ENCODE measurements at places on chromosomes 12 and 14.

GRCh38 chr14:99871771-99872170, 78.6 kb downstream of the EML1 start:
- DNase-seq: no peak

DNA sequence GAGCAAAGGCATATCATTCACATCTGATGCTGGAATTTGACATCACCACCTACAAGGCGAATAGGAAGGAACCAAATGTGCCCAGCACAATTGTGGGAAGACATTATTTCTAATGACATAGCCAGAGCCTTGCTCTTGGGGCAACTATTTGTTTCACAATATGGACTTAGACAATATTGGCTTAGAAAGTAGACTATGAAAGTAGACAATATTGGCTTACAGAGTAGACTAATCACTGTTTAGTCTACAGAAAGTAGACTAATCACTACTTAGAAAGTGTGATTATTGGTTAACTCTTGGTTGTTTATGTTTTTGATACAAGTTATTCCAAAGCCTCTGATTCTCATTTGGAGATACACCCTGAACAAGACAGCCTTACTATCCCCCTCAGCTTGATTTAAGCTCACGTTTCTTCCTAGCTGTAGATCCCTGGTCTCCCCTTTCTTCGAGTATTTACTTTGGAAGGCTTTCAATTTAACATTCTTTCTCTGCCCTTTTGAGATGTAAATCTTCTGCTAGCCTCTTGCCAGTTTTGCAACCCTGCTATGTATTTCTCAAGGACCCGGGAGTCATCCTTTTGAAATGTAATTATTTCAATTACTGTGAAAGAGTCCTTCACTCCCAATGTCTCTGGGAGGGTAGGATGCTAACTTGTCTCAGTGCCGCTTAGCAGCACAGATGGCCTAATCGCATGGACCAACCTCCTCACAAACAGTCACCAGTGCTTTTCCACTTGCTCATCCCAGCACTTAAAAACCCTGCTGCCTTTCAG, 843.2 kb downstream of the GALC start:
- no peak for DNase-seq

DNA sequence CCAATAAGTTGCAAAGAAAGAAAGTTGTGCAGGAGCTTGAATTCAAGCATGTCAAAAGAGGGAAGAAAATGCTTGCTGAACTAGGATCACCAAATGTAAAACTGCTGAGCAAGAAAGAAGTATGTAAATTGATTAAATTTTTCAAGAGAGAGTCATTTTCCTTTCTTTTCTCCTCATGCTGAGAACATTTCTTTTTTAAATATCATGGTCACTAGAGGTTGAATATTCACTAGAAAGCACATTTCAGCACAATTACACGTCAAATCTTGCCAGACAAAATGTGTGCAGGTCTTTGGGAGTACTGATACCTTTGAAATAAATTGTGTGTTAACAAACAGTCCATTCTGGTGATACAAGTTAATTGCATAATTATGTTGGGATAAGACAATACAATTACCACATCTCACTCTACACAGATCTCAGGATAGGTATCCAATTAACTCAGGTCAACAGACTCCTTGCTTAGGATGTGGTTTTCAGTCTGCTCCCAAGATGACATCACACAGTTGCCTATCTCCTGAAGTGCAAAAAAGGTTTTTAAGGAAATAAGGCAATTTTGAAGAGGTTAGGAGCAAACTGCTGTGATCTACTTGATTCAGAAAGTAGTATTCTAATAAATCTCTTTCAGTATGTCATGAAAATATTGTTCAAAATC, 862.2 kb downstream of the RPS29 start:
- DNase-seq: no peak

- no peak for DNase-seq
These were observed 1.6 kb upstream of the EML1 start for GRCh38 chr14:99791476-99792209.

- DNase-seq: no peak
These were observed 13.0 kb downstream of the ERG28 start for GRCh38 chr14:75647640-75648039.

DNA sequence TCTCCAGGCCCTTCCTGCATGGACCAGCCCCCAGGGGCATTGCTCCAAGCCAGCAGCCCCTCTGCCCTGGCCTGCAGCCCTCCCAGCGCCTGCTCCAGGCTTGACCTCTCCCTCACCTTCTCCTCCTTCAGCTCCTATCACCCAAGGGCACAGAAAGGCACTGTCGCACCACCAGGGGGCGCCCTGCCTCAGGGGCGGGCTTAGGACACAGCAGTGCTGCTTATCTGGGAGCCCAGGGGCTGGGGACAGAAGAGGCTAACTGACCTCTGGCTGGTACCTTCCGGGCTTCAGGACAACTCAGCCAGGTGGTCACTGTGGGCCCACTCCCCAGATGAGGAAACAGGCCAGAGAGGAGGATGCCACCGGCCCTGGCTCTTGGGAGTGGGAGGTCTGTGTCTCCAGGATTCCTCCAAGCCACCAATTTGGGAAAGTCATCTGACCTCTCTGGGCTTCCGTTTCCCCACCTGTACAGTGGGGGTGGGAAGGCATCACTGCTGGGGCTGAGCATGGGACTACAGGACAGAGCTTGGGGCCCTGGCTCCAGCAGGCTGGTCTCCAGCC, 25.3 kb upstream of the GPR132 start:
- no peak for DNase-seq

DNA sequence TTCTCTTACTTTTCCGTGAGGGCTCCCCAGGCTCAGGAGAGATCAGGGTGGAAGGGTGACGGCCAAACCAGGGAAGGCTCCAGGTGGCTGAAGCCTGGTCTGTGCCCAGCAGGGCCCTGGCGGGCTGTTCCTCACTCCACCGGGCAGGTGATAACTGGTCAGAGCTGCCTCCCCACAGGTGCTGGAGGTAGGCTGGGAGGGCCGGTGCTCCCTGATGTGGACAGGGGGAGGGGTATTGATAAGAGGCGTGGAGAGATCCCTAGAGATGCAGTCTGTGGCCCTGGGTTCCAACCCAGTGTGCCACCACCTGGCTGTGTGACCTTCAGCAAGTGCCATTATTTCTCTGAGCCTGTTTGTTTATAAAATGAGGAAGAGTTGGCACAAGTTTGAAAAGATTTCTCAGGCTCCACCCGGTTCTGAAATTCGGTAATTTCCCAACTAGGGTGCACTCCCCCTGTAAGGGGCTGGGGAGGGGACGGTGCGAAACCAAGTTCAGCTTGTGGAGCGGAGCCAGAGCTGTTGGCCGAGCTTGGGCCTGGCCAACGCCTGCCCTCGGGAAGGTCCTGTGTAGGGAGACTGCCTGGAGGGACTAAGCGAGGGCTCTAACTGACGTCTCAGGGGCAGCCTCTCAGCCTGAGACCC, 1.0 kb upstream of the NR4A1 start:
- DNase-seq: no peak

DNA sequence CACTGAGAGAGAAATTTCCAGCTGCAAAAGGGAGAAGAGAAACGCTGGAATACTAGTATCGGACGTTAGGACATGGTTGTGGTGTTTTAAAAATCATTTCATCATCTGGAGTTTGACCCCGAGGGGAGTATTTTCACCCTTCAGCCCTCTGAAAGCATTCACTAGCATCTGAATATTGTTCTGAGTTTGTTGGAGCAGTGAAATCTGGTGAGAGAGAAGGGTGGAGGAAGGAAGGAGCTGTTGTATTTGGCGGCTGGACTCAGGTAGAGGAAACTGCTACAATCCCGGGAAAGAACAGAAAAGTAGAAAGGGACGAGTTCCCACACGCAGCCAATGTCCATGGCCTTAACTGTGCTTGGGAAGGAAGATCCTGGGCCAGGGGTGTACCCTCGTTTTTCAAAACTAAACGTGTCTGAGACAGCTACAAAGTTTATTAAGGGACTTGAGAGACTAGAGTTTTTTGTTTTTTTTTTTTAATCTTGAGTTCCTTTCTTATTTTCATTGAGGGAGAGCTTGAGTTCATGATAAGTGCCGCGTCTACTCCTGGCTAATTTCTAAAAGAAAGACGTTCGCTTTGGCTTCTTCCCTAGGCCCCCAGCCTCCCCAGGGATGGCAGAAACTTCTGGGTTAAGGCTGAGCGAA, 896 bp upstream of the CDKN1B start:
- no peak for DNase-seq

DNA sequence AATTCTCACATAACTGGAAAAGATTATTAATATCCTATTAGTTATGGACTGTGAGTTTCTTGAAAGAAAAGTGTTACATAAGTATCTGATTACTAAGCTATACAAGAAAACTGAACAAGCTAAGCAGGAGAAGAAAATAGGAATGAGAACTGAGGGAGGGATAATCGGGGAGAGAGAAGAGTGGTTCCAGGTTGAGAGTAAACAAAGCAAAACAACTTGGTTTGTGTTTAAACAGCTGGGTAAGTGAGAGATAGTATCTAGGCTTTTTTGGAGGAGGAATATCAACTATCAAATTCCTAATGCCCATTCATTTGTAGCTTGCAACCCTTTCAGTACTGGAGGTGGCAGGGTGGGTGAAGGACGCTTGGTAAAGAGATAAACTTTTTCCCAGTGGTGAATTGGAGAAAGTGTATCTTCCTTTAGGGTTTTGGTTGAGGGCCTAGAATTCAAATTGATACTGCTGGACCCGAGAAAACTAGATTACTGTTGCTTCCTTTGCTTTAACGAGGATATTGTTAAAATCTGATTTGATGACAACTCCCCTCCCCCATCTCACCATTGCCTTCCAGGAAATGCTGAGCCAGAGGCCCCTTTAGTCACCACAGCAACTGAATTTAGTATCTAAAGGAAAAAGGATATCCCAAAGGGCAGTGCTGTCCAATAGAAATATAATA, 2.0 kb upstream of the SLC2A3 start:
- DNase-seq: no peak

- DNase-seq: no peak
These were observed 40.8 kb downstream of the RPS6KA5 start for GRCh38 chr14:91019673-91020072.

DNA sequence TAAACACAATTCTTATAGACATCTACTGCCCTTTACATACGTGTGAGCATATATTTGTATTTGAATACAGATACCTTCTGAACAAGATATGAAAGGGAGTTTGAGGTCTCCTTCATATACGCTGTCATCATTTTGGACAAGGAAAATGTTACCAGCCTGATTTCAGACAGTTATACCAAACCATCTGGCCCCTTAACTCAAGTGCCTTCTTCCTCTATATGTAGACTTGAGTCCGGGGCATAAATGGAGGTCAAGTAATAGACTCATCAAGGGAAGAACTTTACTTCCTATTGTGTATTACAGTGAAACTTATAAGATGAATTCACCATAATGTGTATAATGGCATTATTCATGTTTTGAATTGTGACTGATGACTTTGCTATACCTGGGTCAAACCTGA, 52.2 kb downstream of the FAR2 start:
- DNase-seq: no peak

DNA sequence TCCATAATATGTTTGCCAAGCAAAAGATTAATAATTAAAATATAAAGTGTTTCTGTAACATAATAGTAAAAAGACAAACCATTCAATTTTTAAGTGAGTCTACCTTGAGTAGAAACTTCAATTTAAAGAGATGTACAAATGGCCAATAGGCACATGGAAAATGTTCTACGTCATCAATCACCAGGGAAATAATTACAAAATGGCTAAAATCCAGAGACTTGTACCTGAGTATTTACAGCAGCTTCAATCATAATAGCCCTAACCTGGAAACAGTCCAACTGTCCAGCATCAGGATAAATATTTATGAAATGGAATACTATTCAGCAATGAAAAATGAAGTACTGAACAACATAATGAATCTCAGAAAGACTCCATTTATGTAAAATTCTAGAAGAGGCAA, 95.5 kb upstream of the FAR2 start:
- DNase-seq: no peak

DNA sequence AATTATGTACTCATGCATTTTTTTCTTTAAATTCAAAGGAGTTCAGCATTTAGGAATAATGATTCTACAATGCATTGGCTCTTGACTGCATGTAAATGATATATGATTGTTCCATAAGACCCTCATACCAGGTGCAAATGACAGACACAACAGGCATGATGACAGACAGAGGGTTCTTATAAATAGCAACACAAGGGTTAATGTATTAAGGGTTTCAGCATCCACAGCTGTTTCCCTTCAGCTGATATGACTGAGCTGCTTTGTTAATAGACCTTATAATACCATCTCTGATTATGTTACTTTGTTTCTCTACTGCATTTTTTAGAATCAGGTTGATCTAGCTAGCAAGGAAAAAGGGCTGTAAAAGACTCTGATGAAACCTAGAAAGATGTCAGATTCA, 90.8 kb upstream of the TMTC2 start:
- no peak for DNase-seq

- no peak for DNase-seq
These were observed 65.6 kb downstream of the NCOR2 start for GRCh38 chr12:124501827-124502226.

DNA sequence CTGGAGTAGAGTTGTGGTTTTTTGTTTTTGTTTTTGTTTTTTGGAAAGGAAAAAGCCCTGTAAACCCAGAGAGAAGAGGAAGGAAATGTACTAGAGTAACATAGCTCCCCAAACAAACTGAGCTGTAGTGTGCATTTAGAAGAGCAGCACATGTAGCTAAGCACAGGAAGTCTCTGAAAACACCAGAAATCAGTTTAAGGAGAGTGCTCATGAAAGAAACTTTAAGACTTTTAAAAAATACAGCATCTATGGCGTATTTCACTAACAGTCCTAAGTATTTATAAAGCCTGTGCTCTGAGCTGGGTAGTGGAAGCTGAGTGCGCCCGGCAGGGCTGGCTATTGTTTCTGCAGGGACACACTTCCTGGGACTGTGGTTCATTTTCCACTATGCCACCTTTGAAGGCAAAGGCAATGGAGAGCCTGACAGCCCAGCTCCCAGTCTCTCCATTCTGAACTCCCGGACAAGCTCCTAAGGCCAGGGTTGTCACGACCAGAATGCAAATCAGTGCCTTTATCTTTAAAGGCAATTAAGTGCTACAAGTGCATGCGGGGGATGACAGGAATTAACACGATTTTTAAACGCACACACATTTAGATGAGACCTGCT, 45.4 kb downstream of the NIN start:
- DNase-seq: no peak

- no peak for DNase-seq
These were observed 127.0 kb upstream of the RPH3A start for GRCh38 chr12:112664569-112664968.

DNA sequence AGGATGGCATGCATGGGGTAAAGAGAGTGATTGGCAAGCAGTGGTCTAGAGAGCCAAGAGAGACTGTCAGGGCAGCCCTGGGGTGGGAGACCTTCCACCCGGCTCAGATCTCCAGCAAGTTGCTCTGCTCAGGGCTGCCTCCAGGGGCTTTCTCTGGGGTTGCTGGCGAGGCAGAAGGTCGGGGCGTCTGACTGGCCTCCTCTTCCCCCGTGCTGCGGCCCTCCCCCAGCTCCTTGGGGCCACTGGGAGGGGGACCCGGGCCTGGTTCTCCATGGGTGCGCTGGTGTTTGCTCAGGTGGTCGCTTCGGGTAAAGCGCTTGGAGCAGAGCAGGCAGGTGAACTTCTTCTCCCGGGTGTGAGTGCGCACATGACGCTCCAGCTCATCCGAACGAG, 6.6 kb upstream of the AAAS start:
- DNase-seq: no peak

All from esophagus squamous epithelium (tissue), 5 donors.